ENCODE measurements at places on chromosomes 2 and 18.
A peak's percentile ranks its signal among the peaks of the same experiment; 100 is the strongest.

- no peak for DNase-seq
Measured at GRCh38 chr2:45570671-45571334, 40.3 kb downstream of the SRBD1 start.

DNA sequence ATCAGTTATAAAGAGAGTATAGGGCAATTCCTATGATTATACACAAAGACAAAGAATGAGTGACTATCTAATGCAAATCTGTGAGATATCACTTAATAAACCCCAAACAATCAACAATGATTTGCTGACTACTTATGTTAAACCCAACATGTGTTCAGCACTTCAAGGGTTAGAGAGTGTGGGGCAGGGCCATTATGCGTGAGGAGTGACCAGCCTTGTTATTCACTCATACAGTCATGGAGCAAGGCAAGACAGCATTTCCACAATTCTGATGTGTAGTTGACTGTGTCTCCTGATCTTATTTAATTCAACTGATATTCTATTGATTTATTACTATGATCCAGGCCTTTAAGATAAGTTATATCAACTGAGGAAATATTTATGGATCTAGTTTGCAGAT is 251.7 kb downstream of the CYRIA start:
- no peak for DNase-seq

DNA sequence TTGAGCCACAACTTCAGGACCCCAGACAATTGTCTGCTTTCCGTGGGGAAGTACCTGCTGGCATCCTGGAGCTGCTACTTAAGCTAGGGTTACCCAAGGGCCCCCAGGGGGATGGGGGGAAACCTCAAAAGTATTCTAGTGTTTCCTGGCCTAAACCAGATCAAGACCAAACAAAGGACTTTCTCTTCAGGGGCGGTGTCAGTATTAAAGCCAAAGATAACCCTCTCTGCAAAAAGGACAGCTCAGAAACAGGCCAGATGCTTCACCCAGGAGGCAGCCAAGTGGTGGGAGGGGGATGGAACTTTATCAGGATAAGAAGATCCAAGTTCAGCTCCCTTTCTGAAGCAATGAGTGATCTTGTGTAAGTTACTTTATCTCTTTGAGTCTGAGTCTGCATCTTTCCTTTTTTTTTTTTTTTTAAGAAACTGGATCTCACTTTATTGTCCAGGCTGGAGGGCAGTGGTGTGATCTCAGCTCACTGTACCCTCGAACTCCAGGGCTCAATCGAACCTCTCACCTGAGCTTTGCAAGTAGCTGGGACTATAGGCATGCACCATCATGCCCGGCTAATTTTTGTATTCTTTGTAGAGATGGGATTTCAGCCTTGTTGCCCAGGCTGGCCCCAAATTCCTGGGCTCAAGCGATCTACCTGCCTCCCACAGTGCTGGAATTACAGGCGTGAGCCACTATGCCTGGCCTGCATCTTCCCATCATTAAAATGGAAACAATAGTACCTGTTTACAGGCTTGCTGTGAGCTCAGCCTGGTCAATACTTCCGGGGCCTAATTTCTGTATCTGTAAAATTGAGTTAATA is 151.8 kb upstream of the PTPRM start:
- peak; percentile 21 for DNase-seq

DNA sequence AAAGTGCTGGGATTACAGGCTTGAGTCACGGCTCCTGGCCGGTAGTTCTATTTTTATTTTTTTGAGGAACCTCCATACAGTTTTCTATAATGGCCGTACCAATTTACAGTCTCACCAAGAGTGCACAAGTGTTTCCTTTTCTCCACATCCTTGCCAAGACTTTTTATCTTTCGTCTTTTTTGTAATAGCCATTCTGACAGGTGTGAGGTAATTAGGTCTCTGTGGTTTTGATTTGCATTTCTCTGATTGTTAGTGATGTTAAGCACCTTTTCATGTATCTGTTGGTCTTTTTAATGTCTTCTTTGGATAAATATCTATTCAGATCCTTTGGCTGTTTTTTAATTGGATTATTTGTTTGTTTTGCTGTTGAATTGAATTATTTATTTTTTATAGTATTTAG is 9.3 kb downstream of the ARMC9 start:
- no peak for DNase-seq

DNA sequence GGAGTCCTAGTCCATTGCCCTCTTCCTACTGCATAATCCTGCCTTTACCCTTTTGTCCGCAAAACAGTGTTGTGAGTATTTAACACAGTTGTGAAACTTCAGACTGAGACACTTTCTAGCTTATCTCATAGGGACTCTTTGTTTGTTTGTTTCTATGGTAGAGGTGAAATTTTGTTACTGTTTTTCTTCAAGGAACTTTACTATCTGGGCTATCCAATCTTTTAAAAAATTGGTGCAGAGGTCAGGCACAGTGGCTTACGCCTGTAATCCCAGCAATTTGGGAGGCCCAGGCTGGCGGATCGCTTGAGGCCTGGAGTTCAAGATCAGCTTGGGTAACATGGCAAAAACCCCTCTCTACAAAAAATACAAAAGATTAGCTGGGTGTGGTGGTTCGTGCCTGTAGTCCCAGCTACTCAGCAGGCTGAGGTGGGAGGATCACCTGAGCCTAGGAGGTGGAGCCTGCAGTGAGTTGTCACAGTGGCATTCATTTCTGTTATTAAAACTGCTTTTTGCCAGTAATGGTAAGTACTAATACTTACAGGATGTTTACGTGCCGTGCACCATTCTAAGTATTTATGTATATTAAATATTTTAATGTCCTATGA is 18.8 kb downstream of the GMCL1 start:
- no peak for DNase-seq

DNA sequence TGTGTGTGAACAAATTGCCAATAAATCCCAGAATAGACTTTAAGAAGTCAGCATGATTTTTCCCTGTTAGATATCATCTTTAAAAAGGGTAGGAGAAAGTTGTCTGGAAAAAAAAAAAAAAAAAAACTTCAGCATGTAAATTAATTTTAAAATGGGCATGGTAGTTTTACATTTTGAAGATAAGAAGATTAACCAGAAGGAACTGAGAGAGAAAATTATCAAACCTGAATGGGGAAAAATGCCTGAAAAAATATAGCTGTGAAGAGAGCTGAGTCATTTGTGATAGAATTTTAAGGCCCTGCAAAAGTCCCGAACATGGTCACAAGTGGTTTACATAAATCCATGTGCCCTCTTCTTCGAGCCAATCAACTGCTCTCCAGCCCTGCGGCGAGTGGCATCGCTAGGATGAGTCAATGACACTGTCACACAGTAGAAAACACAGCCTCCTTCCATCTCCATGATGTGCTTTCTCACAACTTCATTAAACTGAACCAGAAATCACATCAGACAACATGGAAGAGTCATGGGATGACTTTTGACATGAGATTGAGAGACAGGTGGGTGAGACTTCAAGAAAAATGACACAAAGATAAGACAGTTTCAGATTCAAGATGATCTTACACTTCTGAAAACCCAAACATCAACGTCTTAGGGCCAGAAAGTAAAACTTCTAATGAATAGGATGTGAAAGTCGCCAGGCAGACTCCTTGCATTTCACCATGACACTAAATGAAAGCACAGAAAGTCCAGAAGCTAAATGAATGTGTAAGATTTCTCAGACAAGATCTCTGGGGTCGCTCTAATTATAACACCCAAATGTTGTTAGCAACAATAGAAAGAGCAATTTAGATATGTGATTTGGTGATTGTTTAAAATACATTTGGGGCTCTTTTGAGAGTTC is 273.0 kb upstream of the ID2 start:
- DNase-seq, result no peak

GRCh38 chr2:235504441-235505180 is 10.8 kb downstream of the AGAP1 start:
- DNase-seq, result no peak

GRCh38 chr2:122683018-122683417 is 927.6 kb downstream of the TSN start:
- DNase-seq, result no peak

DNA sequence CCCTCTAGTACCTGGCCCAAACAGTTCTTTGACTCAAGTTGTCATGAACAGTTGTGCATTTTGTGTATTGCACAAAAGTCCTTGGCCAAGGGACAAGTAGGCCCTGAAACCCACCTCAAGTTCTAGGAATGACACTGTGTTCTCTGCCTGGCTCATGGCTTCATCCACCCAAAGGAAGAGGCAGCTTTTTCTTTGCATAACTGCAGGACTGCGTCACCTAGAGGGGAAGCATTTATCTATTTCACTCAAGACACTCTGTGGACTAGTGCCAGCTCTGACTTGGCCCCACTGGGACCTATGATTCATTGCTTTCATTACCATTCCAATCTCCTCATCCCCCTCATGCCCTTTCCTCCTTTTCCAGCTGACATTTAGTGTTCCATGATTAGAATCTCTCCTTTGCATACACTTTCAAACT is 119.3 kb upstream of the SIX2 start:
- no peak for DNase-seq

DNA sequence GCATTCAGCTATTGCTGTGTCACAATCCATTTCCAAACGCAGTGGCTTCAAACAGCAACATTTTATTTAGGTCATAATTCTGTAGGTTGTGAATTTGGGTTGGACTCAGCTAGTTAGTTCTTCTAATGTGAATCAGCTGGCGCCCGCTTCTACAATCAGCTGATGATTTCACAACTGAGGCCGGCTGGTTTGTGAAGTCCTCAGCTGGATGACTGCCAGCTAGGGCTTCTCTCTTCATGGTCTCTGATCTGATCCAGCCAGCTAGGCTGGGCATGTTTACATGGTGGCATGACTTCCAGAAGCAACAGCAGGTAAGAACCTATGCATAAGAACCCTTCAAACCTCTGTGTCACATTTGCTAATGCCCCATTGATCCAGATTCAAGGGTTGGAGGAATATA is 172.0 kb downstream of the SLC4A10 start:
- no peak for DNase-seq

GRCh38 chr2:21070341-21071257 is 26.7 kb upstream of the APOB start:
- peak; percentile 53 for DNase-seq

GRCh38 chr2:71498261-71498701 is 44.9 kb downstream of the DYSF start:
- DNase-seq, result no peak

DNA sequence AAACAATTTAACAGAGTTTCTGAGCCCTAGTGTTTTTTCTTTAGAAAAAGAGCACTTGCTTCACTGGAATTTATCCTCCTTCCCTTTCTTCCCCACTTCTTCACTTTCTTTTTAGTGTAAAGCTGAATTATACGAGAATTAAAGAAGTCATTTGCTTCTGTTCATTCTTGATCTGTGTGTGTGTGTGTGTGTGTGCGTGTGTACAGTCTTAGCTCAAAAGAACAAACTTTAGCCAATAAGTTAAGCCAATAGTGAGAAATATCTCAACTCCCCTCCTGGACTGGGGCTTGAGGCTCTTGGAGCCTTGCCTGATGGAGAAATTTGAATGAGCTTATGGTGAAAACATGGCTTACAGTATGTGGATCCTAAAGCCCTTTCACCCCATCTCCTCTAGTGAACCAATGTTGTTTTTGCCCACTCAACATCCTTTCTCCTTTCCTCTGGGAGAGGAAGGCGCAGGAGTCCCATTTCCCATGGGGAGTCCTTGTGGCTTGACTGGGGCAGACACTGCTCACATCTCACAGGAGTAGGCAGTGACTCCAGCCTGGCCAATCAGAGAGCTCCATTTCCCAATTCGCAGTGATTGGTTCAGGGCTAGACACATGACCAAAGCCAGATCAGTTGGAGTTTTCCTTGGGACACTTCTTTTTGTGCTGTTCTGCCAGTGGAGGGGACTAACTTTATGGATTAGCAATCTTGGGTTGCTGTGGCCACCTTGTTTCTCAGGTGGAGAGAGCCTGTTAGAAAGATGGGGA is 16.3 kb upstream of the MYO3B start:
- DNase-seq, result no peak

GRCh38 chr2:97851172-97851571 is 137.8 kb downstream of the ZAP70 start:
- DNase-seq, result no peak

DNA sequence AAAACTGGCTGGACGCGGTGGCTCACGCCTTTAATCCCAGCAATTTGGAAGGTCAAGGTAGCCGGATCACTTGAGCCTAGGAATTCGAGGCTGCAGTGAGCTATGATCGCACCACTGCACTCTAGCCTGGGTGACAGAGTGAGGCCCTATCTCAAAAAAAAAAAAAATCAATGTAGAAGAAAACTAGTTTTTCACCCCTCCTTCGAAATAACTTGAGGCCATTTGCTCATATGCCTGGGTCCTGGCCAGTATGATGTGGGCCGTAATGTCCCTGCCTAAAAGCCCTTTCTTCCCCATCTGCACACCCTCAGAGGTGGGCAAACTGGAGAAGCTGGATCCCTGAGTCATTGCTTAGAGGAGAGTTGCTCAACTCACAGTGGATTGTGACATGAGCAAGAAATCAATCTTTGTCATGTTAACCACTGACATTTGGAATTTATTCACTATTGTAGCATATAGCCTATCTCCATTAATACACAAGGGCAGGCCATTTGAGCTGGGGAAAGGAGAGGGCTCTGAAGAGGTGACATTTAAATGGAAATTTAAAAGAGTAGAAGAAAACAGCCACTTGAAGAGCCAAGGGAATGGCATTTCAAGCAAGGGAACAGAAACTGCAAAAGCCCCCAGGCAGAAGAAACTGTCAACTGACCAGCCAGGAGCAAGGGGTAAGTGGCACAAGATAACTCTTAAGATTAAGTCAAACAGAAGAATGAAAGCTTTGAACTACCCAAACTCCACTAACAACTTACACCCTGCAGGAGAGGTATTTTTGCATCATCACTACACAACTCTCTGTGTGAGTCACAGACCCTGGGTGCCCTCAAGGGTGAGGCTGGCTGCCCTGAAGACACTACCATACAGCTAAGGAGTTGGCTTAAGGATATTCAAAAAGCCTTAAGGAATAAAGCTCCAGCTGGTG is 7.6 kb upstream of the METTL21A start:
- DNase-seq, result peak; percentile 73

DNA sequence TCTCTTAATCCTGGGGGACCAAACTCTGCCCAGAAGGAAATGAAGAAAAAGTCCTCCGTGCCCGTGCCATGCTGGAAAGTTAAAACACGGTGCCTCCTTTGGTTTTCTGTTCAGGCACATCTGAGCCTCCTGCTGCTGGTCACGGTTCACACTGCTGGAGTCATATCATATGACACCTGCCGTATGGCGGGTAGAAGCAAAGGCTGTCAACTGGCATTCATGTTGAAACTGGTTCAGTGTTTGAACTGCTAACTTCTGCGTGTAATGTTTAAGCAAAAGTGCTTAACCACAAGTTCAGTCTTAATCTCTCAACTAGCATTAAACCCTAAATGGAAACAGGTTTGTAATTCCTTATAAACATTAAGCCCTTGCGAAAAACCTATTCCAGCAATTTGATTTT is 3.1 kb downstream of the STK39 start:
- no peak for DNase-seq

GRCh38 chr2:184210329-184210728 is 388.0 kb upstream of the ZNF804A start:
- DNase-seq, result no peak
